NCI-H774 (cell line): ENCODE measurements at places on chromosomes 7 and 10.

DNA sequence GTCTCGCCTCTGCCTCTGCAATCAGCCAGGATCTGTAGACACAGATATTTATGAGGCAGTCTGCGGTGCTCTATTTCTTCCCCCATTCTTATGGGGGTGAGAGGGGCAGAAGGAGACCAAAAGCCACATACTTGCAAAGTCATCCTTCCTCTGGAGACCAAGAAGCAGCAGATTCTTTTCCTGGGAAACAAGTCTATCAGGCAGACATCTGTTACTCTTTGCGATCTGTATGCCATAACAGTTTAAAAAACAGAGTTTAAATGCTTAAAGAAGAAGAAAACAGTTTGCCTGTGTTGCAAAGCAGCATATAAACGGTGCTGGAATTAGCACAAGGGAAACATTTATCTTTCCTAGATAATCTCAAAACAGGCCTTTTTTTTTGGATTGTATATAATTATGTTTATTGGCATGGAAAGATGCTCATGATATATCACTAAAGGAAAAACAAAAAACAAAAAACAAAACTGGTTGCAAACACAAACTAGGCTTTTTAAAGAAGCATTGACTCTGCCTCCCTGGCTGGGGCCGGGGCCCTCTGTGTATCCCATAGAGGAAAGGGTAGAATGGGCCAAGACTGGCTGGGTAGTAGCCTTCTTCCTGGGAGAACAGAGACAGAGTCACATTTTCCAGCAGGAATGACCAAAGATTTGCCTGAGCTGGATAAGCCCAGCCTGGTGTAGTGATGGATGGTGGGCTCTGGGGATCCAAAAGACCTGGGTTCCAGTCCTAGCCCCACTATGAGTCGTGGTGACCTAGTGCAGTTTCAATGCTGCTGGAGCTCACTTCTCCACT lies 50.4 kb downstream of the RGS10 start:
- DNase-seq = no peak

DNA sequence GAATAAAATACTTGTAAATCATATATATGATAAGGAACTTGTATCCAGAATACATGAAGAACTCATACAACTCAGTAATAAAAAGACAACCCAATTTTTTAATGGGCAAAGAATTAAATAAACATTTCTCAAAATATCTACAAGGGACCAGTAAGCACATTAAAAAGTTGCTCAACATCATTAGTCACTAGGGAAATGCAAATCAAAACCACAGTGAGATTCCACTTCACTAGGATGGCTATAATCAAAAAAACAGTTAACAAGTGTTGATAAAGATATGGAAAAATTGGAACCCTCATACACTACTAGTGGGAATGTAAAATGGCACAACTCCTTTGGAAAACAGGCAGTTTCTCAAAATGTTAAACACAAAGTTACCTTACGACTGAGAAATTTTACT lies 40.3 kb upstream of the YAE1 start:
- no peak for DNase-seq

DNA sequence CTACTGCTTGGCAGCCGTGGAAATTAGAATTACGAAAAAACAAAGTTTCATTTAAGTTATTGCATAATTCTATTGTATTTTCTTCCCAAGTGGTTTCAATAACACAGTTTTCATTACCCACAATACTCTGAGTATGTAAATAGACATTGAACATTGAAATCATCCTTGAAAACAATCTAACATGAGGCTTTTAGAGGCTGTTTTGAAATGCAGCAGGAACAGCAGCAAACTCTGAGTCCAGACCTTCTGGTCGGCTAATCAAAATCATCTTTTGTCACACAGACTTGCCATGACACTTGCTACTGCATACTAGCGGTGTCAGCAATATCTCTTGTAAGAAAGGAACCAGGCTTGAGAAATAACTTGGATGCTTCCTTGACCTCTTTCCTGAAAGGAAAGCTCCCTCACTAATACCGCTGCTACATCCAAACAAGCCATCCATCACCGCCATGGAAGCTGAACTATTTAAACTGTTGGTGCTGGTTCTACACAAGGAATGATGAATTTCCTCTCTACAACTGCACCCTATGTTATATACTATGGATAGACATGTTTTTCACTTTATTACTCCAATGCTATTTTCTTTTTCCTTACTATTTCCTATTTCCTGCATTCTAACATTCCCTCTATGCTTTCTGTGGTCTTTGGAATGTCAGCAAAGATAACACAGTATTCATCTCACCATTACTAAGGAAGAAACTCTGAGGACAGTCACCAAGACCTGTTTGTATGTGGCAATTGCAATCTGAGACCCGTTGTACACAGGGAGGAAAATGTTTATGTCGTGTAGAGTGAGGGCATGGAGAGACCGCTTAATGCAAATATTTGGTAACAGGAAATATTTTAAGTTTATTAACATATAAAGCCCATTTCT lies 130.8 kb downstream of the ITGA8 start:
- no peak for DNase-seq

GRCh38 chr7:5231116-5231515 lies 41.1 kb downstream of the WIPI2 start:
- no peak for DNase-seq

DNA sequence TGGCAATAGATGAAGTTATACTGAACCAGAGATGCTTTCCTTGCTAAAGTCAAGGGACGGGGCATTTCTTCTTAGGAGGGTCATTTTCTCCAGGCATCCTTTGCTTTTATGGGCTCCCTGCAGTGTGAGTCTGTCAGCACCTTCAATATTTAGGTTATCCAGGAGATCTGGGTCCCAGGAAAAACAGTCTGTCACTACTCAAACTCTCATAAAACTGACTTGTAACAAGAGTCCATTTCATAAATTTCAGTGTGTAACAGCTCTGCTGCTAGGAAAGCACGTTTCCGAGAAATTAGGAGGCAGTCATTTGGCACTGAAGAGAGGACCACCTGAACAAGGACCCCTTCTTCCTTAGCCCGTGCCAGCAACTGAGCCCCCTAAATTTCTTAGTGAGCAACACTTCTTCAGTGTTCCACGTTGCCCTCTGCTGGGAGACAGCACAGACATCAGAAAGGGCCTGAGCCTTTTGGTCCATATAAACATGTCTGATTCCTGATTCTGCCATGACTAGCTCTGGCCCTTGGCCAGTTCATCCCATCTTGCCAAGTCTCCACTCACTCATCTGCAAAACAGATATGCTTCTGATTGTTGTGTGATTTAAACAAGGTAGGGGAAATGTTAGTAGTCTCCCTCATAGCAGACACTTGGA lies 7.2 kb downstream of the GCC1 start:
- no peak for DNase-seq

- DNase-seq = no peak
Observed at GRCh38 chr7:143733876-143734275, 23.6 kb downstream of the CTAGE6 start.
